ENCODE measurements at places on chromosomes 3 and 15.

- DNase-seq = no peak
These were observed 1.4 kb downstream of the ST6GAL1 start for GRCh38 chr3:186931532-186932280.

DNA sequence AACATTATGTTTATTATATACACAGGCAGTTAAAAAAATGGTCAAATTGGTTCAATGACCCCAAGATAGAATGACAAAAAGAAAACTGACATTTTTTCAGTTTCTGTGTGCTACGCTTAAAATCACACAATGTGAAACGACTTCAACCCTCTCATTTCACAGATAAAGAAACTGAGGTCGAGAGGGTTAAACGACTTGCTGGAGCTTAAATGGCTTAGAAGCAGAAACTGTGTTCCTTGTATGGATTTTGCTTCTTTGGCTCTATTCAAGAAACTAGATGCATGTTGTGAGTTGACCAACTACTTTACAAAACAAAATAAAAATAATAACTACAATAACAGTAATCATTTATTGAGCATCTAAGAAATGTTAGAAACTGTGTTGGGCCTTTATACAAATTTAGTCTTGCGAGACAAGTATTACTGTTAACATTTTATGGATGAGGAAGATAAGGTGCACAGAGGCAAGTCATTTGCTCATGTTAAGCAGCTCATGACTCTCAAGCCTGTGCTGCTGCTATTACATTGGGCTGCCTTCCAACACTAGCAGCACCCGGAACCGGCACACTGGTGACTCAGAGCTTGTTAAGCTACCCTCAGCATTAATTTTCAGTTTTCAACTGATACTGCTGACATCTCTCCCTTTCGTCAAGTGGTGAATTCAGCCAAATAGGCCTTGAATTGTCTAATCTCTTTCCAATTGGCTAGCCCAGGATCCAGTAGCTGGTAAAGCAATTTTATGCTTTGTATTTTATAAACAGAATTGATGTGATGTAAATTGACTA is 487.6 kb downstream of the NAALADL2 start:
- peak; percentile 59 for DNase-seq

- DNase-seq = no peak
These were observed 8.0 kb upstream of the LRRIQ4 start for GRCh38 chr3:169804681-169805080.

GRCh38 chr3:61805510-61806080 is 244.2 kb downstream of the PTPRG start:
- no peak for DNase-seq

- no peak for DNase-seq
These were observed 215.9 kb downstream of the MEIS2 start for GRCh38 chr15:36884518-36884875.

GRCh38 chr3:153681057-153681456 is 440.1 kb upstream of the ARHGEF26 start:
- no peak for DNase-seq
